ENCODE measurements at places on chromosomes 1 and 21. TPM values are rescaled to one million over a fixed set of nuclear protein-coding genes. Genes with fewer than 3 reads are reported as not detected.

DNA sequence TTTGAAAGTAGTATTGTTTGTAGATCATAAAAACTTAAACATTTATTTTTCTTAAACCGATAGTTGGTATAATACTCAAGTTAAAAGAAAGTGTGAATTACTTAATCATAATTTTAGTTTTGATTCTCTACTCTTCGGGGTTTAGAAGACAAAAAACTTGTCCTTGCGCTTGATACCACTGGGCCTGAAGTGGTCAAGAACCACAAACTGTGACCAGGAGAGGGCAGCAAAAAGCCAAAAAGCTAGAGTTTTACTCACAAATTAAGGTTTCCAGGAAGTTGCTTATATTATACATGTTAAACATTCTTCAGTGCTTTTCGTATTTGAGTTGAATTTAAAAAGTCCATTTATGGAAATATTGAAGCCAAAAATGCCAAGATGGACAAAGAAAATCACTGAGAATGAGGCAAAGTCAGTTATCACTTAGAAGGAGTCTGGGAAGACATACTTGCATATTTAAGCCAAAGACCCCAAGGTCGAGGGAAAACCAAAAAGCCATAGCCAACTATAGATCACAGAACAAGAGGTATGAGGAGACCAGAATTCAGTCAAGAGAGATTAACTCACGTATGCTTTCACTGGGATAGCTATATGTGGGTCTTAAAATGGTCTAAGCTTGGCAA lies 34.2 kb downstream of the EFCAB7 start:
- no peak for DNase-seq

- no peak for DNase-seq
Observed at GRCh38 chr1:175673371-175674150, 69.8 kb downstream of the TNR start.

DNA sequence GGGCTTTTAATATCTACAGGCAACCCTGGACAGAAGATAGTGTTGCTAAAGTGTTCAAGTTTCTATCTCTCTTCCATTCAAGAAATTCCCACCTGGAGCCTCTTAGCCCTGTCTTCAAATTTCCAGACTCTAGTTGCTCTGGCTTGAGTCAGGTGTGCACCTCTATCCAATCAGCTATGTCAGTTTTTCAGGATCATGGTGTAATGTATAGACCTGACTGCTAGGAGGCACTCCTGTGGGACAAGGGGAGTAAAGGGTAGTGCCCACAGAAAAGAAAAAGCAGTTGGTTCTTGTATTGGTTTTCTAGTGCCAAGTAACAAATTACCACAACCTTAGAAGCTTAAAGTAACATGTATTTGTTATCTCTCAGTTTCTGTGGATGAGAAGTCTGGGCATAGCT lies 6.2 kb upstream of the ZRANB2 start:
- DNase-seq, result no peak

APCS gene
- total RNA-seq, result not detected

SELP gene
- total RNA-seq, result 61.5 TPM

CD247 gene
- total RNA-seq, result 8.9 TPM

SIM2 gene
- total RNA-seq, result not detected

PRRX1 gene
- 25.9 TPM for total RNA-seq

Data from upper lobe of right lung (tissue), 1 donor.